NCI-H187 treated with DMSO at 0.1 percent for 48 hours (cell line): ENCODE measurements at places on chromosomes 1 and 21.

- DNase-seq, result no peak
These were observed 28.7 kb downstream of the TRABD2B start for GRCh38 chr1:47968556-47968888.

- DNase-seq, result no peak
These were observed 124.8 kb downstream of the TNR start for GRCh38 chr1:175618559-175618958.

DNA sequence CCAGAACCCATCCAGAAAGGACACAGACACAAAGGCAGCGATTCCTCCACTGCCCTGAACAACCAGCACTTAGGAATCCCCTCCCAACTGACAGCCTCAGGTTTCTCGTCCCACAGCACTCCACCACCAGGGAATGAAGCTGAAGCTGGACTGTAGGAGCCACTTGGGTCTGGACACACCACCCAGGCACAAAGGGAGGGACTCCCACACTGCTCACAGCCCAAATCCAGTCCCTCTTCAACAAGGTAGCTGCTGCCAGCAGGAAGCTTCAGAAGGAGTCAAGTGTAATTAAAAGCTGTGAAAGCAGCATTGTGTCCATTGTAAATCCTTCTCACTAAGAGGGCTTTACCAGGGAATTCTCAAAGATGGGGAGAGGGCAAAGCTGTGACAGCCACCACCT, 29.0 kb downstream of the LMX1A start:
- DNase-seq, result no peak

- no peak for DNase-seq
These were observed 220.5 kb upstream of the SGIP1 start for GRCh38 chr1:66313429-66313828.

- DNase-seq, result no peak
These were observed 42.7 kb downstream of the TBX15 start for GRCh38 chr1:118945489-118945888.

GRCh38 chr1:31399976-31400375, 13.0 kb upstream of the SERINC2 start:
- DNase-seq, result no peak

DNA sequence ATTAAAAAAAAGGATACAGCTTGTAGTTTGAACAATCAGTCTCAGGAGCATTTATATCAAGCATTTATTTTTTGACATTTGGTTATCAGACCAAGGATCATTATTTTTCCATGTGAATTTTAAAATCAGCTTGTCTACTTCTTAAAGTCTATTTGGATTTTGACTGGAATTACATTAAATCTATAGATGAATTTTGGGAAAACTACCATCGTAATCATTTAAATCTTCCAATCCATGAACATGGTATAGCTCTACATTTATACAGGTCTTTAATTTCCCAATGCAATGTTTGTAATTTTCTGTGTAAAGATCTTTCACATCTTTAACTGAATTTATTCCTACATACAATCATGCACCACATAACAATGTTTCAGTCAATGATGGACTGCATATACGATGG, 203.2 kb downstream of the AKT3 start:
- DNase-seq, result no peak

- DNase-seq, result no peak
These were observed 21.7 kb downstream of the CACNA1S start for GRCh38 chr1:201090541-201090940.

- no peak for DNase-seq
These were observed 15.0 kb downstream of the CAMSAP2 start for GRCh38 chr1:200753650-200754198.

- no peak for DNase-seq
These were observed 31.4 kb upstream of the OLIG2 start for GRCh38 chr21:32994305-32994704.

- no peak for DNase-seq
These were observed 4.5 kb downstream of the TNFSF4 start for GRCh38 chr1:173202424-173203145.

DNA sequence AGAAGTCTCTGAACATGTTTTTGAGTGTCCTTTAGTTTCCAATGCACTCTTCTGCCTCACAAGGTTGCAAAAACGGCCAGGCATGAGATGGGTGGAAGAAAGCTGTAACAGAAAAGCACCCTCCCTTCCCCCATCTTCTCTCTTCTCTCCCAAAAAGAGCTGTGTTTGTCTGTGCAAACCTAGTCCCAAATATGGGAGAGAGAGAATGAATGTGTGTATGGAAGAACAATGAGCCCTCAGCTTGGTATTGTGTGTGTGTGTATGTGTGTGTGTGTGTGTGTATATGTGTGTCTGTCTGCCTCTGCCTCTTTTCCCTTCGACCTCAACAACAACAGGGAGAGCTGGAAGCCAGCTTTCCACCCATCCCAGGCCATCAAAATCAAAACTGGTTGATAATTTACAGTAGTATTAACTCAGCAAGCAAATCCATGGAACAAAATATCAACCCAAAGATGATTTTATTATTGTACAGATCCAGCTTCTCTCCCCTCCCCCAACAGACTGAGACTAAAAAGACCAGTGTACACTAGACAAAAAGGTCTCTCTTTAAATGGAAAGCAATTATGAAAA, 1.8 kb downstream of the RERE start:
- no peak for DNase-seq

- DNase-seq, result no peak
These were observed 26.1 kb downstream of the PROK1 start for GRCh38 chr1:110477041-110477440.

GRCh38 chr1:162138112-162138511, 68.6 kb downstream of the NOS1AP start:
- DNase-seq, result no peak

DNA sequence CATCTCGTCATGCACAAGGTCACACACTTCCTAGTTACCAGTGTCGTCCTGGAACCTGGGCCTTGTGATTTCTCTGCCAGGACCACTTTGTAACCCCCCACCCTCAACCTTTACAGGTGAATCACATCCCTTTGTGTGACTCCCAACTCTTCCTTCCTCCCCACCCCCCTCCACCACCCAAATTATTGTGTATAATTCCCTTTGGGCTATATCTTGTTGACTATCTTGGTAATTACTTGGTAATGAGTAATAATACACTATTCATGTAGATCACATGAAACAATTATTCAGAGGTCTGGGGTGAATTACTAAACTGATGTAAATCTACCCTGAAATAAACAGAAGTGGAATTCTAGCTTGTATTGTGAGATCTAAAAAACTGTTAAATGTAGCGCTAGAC, 1.7 kb downstream of the KCNK1 start:
- DNase-seq, result no peak

DNA sequence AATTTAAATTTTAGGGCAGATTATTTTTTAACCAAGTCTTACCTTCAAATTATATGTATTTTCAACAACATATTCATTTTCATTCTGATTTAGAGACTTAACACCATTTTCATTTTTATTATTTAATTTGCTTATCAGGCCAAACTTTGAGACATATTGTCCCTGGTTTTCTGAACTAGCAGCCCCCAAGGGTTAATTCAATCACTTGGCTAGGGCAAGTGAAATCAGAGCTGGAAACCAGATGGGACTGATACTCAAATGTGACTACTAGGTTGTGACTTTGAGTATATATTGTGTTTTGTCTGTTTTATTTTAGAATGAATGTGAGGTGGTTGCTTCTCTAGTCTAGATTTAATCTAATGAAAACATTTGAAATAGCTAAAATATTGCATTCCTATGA, 198.9 kb upstream of the PTGFR start:
- DNase-seq, result no peak

- DNase-seq, result no peak
These were observed 16.0 kb downstream of the CHD5 start for GRCh38 chr1:6163973-6164617.

GRCh38 chr1:95133687-95134086, 16.5 kb downstream of the TLCD4 start:
- no peak for DNase-seq

- no peak for DNase-seq
These were observed 233.9 kb upstream of the CAMK1G start for GRCh38 chr1:209349363-209350308.

GRCh38 chr1:17112076-17112475, 7.2 kb downstream of the PADI2 start:
- no peak for DNase-seq

DNA sequence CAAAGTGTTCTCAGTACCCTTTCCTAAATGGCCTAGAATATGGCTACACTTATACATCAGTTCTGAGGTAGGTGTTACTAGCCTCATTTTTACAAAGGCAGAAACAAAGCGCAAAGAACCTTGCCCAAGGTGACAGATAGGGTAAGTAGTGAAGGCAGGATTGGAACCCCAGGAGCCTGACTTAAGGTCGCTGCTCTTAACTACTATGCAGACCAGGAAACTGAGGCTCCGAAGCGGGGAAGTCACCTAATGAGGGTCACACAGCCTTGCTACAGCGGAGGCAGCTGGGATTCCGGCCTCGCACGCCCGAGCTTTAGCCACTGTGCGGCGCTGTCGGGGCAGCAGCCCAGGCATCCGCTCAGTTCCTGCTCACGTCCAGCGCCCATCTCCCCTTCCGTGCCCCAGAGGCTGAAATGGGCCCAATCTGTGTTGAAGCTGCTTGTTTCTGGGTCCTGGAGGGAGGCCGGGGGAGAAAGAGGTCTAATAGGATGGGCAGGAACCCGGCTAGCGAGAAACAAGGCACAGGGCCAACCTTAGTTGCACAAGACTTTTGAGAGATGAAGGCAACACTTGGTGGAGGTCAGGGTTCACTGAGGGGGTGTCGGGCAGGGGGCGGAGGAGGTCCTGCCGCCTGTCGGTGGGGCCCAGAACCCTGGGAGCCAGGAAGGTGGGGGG, 1.4 kb upstream of the FOXD2 start:
- DNase-seq, result no peak

- no peak for DNase-seq
These were observed 1157.3 kb downstream of the PLA2G4A start for GRCh38 chr1:187985897-187986654.

- DNase-seq, result no peak
These were observed 70.0 kb downstream of the KCTD3 start for GRCh38 chr1:215637041-215637573.
